ENCODE measurements at places on chromosomes 11 and 22.
A peak's percentile ranks its signal among the peaks of the same experiment; 100 is the strongest.

- no peak for DNase-seq
Measured at GRCh38 chr22:18991821-18992442, 55.8 kb upstream of the PRODH start.

DNA sequence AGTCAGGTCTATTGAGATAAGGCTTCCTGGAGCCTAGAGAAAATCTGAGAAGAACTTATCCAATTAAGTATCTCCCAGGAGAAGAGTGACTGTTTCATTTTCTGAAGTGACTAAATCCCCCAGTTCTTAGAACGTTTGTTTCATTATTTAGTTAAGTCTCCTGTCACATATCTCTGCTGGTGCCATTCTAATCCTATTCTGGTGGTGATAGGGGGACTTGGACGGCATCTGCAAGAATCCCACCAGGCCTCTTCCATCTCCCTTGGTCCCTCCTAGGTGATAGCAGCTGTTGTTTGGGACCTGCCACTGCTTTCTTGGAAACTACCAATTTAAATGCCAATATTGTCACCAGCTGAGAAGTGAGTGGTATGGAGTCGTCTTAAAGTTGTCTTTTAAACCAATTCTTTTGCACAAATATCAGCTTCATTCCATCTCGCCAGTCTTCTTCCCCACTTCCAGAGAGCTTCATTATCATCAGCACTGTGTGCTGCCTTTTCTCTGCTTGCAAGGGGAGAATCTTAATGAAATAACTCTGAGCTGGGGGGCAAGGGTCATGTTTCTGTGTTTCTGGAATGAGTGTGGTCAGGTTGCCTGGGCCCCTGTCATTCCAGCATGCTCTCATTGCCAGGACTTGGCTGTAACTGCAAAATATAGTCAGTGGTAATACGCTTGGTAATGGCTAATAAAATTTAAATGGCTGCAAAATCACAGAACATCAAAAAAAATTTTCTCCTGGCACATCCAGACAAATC, 104.8 kb downstream of the LDLRAD3 start:
- DNase-seq = no peak

GRCh38 chr22:21015466-21016006, 571 bp downstream of the P2RX6 start:
- DNase-seq = no peak

DNA sequence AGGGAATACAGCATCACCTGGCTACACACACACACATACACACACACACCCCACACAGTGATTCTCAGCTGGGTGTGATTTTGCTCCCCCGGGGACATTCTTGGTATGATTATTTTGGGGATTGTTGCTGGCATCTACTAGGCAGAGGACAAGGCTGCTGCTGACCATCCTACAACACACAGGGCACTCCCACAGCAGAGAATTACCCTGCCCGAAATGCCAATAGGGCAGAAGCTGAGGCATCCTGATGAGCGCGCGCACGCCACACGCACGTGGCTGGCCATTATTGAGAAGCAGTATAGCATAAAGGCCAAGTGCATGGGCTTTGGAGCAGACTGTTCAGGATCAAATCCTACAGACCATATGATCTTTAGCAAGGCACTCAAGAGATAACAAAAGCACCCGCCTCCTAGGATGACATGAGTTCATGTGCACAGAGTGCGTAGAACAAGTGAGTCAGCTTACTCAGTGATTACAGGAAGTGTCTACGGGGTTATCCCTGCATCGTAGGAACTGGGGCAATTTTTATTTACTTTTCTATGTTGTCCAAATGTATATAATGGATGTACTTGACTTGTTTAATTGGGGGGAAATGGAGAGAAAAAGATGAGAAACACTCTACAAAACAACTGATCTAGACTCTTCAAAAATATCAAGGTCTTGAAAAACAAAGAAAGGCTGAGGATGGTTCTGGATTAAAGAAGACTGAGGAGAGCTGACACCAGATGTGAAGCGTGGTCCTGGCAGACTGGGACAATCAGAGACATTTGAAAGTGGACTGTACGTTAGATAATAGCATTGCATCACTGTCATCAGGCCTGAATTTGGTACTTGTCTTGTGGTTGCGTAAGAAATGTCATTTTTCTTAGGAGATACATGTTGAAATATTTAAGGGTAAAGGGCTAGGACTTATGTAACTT, 7.2 kb upstream of the EHD1 start:
- peak; percentile 47 for DNase-seq

- no peak for DNase-seq
Measured at GRCh38 chr11:48055292-48056132, 75.2 kb downstream of the PTPRJ start.

- DNase-seq = no peak
Measured at GRCh38 chr22:40764763-40765441, 54.2 kb downstream of the SLC25A17 start.

GRCh38 chr11:114622858-114623257, 27.3 kb upstream of the NXPE4 start:
- no peak for DNase-seq

GRCh38 chr22:49298834-49299750, 528.6 kb downstream of the BRD1 start:
- DNase-seq = no peak

GRCh38 chr11:70498976-70499801, 100.9 kb downstream of the CTTN start:
- DNase-seq = no peak

All from A673 (cell line).